ENCODE measurements at places on chromosomes 5 and 9. TPM values are rescaled to one million over a fixed set of nuclear protein-coding genes. Genes with fewer than 3 reads are reported as not detected.

Gene CCIN
- total RNA-seq: 0.07 TPM

Gene PRELID2
- total RNA-seq: 7.0 TPM

Gene TMEFF1
- total RNA-seq: 1.1 TPM

Gene SLCO6A1
- total RNA-seq: not detected

Gene FLT4
- 4.7 TPM for total RNA-seq

Gene TICAM2
- 1.0 TPM for total RNA-seq

Gene ACSL6
- not detected for total RNA-seq

Gene LMX1B
- 1.7 TPM for total RNA-seq

Gene PPP3R2
- not detected for total RNA-seq

Gene ERAP2
- 1.2 TPM for total RNA-seq

Gene TXNDC8
- total RNA-seq: not detected

Gene SLC46A2
- not detected for total RNA-seq

Gene PLAC8L1
- not detected for total RNA-seq

Gene PFN3
- not detected for total RNA-seq

Gene GBA2
- total RNA-seq: 32.8 TPM

Gene PCDHGB4
- total RNA-seq: 0.66 TPM

Gene ATP6V0E1
- 350 TPM for total RNA-seq

Gene RGS7BP
- not detected for total RNA-seq

Gene DHFR
- 52.9 TPM for total RNA-seq

Gene CDH10
- total RNA-seq: 0.30 TPM

Gene FUT7
- total RNA-seq: not detected

Gene PLCXD3
- 0.31 TPM for total RNA-seq

Gene RMRP
- 22.0 TPM for total RNA-seq

Gene SPINK7
- not detected for total RNA-seq

Gene CYLC2
- total RNA-seq: not detected

Gene FOXI1
- total RNA-seq: not detected

Gene TRPM3
- total RNA-seq: not detected

Gene DMRT3
- total RNA-seq: not detected

Gene NME5
- total RNA-seq: not detected

Gene WDR38
- total RNA-seq: not detected

Gene LCN1
- not detected for total RNA-seq

Gene PDE8B
- total RNA-seq: 0.82 TPM

Gene CDHR2
- total RNA-seq: 0.08 TPM

Gene QRFP
- not detected for total RNA-seq

Gene SPINK6
- total RNA-seq: 0.26 TPM

Gene SLC4A9
- total RNA-seq: 0.01 TPM

Gene FRMD3
- total RNA-seq: 2.7 TPM

Gene RNF183
- not detected for total RNA-seq

Gene SPINK1
- not detected for total RNA-seq

Gene F2RL1
- total RNA-seq: 332 TPM

Gene MAT2B
- 54.8 TPM for total RNA-seq

Gene SOWAHA
- total RNA-seq: 0.14 TPM

Gene PTGS1
- 0.82 TPM for total RNA-seq

Gene FOXD4L5
- total RNA-seq: not detected

Gene CARD9
- 1.2 TPM for total RNA-seq

Gene PCDHA11
- total RNA-seq: 0.43 TPM

Gene GZMA
- not detected for total RNA-seq

Gene CCL27
- total RNA-seq: not detected

All from A549 treated with CpdA at 1 μM for 4 hours (cell line).